ENCODE measurements at places on chromosomes 11 and 22. TPM values are rescaled to one million over a fixed set of nuclear protein-coding genes. Genes with fewer than 3 reads are reported as not detected.

The CRACR2B gene
- polyA plus RNA-seq, result 20.8 TPM

The IRAG1 gene
- polyA plus RNA-seq, result 10.6 TPM

The SYCE3 gene
- polyA plus RNA-seq, result 0.43 TPM

The IGLL1 gene
- 0.54 TPM for polyA plus RNA-seq

DNA sequence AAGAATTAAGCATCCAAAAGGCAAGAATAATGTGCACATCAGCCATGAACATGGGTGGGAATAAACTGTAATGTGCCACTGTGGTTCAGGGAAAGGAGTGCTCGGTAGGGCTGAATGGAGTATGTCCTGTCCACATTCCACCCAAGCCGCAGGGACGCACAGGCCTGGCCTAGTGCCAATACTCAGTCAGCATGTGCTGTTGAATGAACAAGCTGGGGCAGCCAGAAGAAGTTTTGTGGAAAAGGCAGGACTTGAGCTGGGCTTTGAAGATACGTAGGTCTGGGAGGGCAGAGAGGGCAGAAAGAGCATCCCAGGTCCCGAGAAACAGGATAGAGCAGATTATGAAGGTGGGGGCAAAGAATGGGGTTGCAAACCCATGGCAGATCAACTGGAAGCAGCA lies 60.0 kb upstream of the PLET1 start:
- DNase-seq, result no peak

DNA sequence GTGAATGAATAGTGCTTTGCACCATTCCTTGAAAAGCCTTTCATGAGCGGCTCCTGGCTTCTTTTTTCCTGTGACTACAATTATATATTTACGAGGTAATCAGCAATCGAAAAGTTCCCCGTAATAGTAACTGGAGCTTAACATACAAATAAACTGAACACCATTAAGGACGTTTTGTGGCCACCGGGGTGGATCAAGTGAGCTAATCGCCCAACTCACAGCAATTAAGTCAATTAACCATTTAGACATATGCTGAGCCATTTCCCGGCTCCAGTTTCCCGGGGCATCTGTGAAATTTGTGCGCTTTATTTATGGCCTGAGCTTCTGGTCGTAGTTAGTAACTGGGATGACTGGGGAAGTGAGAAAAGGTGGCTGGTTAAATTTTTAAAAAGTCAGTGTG lies 465.2 kb downstream of the MIAT start:
- no peak for DNase-seq

GRCh38 chr11:105244160-105244825 lies 104.7 kb upstream of the CARD18 start:
- DNase-seq, result no peak

GRCh38 chr11:36264973-36265344 lies 24.3 kb downstream of the COMMD9 start:
- no peak for DNase-seq

- no peak for DNase-seq
Measured at GRCh38 chr22:27135031-27135981, 477.9 kb downstream of the MIAT start.
